Upper lobe of right lung (tissue), 1 donor: ENCODE measurements at places on chromosomes 5 and 9. TPM values are rescaled to one million over a fixed set of nuclear protein-coding genes. Genes with fewer than 3 reads are reported as not detected.
A peak's percentile ranks its signal among the peaks of the same experiment; 100 is the strongest.

The DAPK1 gene
- 168 TPM for total RNA-seq

The COL15A1 gene
- 8.0 TPM for total RNA-seq

The LEAP2 gene
- total RNA-seq = 0.69 TPM

The ZNF474 gene
- not detected for total RNA-seq

DNA sequence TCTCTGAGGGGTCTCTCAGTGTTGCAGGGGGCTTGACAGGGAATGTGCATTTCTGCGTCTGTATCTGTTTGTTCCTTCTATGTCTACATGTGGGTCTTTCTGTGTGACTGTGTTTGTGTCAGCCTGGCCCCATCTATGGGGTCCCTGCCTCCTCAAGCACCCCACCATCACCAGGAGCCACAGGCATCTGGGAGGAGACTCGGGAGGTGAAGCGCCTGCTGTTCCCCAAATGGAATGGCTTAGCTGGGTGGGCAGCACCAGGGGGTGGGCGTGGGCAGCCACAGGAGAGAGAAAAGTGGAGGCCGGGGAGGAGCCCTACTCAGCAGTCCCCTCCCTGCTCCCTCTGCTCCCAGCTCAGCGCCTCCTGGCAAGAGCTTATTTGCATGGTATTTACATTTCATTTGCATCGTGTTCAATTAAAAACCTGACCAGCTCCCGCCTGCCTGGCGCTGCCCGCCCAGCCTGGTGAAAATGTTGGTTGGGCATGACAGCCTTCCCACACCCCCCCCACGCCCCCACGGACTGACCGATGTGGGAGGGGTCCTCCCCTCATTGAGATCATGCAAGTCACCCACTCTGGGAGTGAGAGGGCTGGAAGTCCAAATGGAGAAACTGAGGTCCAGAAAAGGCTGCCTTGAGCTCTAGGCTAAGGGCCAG lies 50.5 kb downstream of the CXXC5 start:
- H3K27me3 ChIP-seq = no peaks in the 10 kb centered on the region
- peaks cover 31% of the 10 kb centered on the region for H3K4me1 ChIP-seq
- peak; percentile 76 for DNase-seq
- H3K36me3 ChIP-seq = no peaks in the 10 kb centered on the region

DNA sequence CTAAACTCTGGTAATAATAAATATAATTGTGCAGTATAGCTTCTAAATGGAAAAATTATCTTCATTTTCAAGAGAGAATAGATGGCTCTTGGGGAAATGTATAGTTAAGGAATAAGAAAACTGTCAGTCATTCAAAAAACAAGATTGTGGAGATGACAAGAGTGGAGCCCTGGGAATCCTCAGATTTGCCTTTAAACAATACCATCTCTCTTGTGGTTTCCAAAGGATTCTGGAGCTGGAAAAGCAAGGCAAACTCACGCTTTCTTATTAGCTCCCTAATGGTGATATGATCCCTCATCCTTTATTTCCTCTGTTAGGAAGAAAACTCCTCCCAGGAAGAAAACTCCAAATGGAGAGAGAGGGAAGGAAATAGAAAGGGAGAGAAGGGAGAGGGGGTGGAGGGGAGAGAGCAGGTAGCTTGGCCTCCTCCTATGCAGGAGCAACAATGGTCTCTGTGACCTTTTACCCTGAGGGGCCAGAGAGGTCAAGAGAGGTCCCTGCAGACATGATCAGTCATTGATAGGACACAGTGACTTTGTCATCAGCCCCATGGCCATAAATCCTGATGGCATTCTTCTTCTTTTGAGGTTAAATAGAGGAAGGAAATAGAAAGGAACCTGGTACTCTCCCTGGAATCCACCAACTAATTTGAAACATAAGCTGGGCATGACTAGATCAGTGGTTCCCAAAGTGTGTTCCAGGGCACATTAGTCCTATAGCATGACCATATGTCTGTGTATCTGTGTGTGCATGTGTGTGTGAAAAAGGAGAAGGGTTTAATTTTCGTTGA lies 312.2 kb downstream of the ARRDC3 start:
- H3K36me3 ChIP-seq = no peaks in the 10 kb centered on the region
- no peaks in the 10 kb centered on the region for H3K4me1 ChIP-seq
- H3K27ac ChIP-seq = no peak overlapping the region
- no peak for DNase-seq

DNA sequence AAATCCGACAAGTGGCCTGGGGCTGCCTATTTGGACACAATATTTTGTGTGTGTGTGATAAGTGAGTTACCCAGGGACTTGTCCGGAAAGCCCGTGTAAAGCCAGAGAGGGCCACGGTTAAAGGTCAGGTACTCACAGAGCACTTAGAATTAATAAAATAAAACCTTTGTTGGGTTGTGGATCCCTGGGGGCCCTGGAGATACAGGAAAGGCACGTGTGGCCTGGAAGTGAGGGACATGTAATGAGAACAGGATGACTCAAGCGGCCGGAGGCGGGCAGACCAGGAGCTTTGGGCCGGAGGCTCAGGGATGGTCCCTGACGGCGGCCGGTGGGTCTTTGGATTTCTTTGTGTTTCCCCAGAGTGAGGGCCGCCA lies 1.0 kb downstream of the DMRT2 start:
- H3K4me3 ChIP-seq = peak overlapping the region; percentile 19
- H3K27me3 ChIP-seq = peaks cover 100% of the 10 kb centered on the region
- no peak for DNase-seq
- H3K27ac ChIP-seq = no peak overlapping the region
- no peaks in the 10 kb centered on the region for H3K36me3 ChIP-seq

DNA sequence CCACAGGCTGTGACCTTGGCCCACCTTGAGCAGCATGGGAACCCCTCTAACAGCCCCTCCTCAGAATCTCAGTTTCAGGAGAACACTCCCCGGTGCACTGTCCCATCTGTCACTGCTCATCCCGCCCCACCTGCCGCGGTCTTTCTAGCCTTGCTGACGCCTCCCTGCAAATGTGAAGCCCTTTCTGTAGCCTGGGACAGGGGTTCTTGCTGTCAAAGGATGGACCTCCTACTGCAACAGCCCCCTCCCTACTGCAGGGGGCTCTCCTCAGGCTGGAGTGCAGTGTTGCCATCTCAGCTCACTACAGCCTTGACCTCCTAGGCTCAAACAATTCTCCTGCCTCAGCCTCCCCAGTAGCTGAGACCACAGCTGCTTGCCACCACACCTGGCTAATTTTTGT lies 20.0 kb downstream of the OR2V1 start:
- H3K27me3 ChIP-seq = peaks cover 79% of the 10 kb centered on the region
- peak; percentile 40 for DNase-seq
- H3K4me3 ChIP-seq = no peak overlapping the region
- no peak overlapping the region for H3K27ac ChIP-seq
- no peaks in the 10 kb centered on the region for H3K36me3 ChIP-seq
- no peaks in the 10 kb centered on the region for H3K4me1 ChIP-seq

DNA sequence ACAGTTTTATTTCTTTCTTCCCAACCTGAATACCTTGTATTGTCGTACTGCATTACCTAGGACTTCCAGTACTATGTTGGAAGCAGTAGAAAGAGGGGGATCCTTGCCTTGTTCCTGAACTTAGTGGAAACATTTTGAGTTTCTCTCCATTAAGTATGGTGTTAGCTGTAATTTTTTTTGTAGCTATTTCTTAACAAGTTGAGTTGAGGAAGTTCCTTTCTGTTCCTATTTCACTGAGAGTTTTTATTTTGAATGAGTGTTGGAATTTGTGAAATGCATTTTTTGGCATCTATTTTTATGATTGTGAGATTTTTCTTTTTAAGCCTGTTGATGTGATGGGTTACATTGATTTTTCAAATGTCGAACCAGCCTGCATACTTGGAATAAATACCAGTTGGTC lies 49.0 kb downstream of the FSD1L start:
- no peak overlapping the region for H3K4me3 ChIP-seq
- no peak overlapping the region for H3K27ac ChIP-seq
- DNase-seq = no peak
- no peaks in the 10 kb centered on the region for H3K27me3 ChIP-seq
- no peaks in the 10 kb centered on the region for H3K36me3 ChIP-seq
- no peaks in the 10 kb centered on the region for H3K4me1 ChIP-seq

- no peak overlapping the region for H3K27ac ChIP-seq
- DNase-seq = no peak
- no peak overlapping the region for H3K4me3 ChIP-seq
- no peaks in the 10 kb centered on the region for H3K36me3 ChIP-seq
Measured at GRCh38 chr9:3549225-3549624, 23.4 kb upstream of the RFX3 start.

GRCh38 chr5:32512926-32513325 lies 68.4 kb upstream of the ZFR start:
- H3K27me3 ChIP-seq = no peaks in the 10 kb centered on the region
- DNase-seq = no peak
- H3K27ac ChIP-seq = no peak overlapping the region
- no peaks in the 10 kb centered on the region for H3K4me1 ChIP-seq
- no peaks in the 10 kb centered on the region for H3K36me3 ChIP-seq
- H3K4me3 ChIP-seq = no peak overlapping the region

GRCh38 chr5:168494057-168494555 lies 7.8 kb downstream of the RARS1 start:
- DNase-seq = no peak
- peaks cover 99% of the 10 kb centered on the region for H3K36me3 ChIP-seq
- H3K4me1 ChIP-seq = no peaks in the 10 kb centered on the region
- no peaks in the 10 kb centered on the region for H3K27me3 ChIP-seq
- H3K4me3 ChIP-seq = no peak overlapping the region

DNA sequence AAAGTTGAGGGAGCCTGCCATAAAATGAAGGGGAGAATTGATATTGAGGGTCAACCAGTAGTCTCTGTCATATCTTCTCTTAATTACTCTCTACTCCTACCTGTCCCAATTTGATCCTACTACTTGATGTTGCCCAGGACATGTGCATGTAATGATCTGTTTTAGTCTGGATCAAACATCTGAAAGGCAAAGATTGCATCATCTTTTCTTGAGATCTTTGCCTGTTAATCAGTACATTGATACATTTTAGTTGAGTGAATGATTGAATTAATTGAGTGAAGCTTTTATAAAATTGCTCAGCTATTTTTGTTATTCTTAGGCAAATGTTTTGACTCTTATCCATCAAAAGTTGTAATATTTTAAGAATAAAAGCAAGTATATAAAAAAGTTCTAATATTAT lies 21.7 kb downstream of the ARHGEF28 start:
- no peak for DNase-seq
- no peak overlapping the region for H3K4me3 ChIP-seq
- no peak overlapping the region for H3K27ac ChIP-seq
- no peaks in the 10 kb centered on the region for H3K27me3 ChIP-seq
- H3K36me3 ChIP-seq = no peaks in the 10 kb centered on the region

DNA sequence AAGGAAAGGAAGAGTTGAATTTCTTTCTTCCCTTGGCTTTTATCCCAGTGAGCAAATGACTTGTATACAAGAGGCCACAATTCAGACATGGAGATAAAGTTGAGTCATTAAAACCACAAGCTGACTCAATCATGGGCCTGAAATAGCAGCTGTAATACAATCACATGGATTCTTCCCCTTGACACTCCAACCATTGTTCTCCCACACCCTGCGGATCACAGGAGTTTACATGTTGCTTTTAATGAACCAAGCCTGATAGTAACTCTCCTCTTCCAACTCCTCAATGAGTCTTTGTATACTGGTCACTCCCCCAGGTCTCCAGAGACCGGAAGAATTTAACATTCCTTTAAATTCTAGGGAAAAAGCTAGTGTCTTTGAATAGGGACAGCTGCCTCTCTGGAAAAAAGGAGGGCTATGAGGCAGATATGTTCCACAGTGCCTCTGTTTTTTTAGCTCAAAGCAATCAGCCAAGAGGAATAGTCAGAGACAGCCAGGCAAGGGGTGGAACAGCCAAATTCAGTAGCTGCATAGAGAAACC lies 32.4 kb downstream of the PCDHGC5 start:
- peaks cover 66% of the 10 kb centered on the region for H3K36me3 ChIP-seq
- H3K4me3 ChIP-seq = no peak overlapping the region
- H3K27ac ChIP-seq = peak overlapping the region; percentile 72
- DNase-seq = no peak

DNA sequence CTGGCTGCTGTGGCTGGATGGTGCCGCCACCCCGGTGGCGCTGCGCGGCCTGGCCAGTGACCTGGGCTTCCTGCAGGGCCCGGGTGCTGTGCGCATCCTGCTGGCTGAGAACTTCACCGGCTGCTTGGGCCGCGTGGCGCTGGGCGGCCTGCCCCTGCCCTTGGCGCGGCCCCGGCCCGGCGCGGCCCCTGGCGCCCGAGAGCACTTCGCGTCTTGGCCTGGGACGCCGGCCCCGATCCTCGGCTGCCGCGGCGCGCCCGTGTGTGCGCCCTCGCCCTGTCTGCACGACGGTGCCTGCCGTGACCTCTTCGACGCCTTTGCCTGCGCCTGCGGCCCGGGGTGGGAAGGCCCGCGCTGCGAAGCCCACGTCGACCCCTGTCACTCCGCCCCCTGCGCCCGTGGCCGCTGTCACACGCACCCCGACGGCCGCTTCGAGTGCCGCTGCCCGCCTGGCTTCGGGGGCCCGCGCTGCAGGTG lies 17.5 kb downstream of the CRB2 start:
- no peak for DNase-seq
- H3K27me3 ChIP-seq = peaks cover 43% of the 10 kb centered on the region
- no peak overlapping the region for H3K27ac ChIP-seq
- H3K36me3 ChIP-seq = no peaks in the 10 kb centered on the region
